ENCODE measurements at places on chromosomes 3 and 15.

DNA sequence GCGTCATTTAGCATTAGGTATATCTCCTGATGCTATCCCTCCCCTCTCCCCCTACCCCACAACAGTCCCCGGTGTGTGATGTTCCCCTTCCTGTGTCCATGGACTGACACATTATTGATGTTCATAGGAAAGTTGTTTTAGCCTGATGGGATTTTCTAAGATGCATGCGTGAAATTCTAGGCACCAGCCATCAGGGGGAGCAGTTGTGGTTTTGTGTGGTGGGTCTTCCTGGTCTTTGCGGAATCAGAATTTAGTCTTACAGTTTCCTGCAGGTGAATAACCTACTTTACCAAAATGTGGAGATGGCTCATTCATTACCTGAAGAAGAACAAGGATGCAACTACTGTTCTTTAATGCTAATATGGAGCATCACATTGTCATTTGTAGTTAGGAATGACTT is 455.0 kb upstream of the THBS1 start:
- DNase-seq = no peak

DNA sequence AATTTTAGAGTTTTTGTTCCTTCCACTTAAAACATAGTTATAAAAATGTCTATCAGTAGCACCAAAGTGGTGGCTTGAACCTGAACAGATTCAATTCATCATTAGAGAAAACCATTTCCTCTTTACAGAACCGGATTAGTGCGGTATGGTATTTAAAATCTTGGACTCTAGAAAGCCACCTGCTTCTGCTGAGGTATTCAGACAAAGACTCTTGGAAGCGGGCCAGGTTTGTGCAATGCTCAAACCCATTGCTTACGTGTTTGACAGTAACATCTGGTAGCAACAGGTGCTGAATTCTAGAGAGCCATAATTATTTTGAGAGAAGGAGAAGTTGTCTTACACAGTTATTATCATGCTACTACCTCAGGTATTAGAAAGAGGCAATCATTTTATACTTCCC is 290.5 kb downstream of the NAALADL2 start:
- no peak for DNase-seq

DNA sequence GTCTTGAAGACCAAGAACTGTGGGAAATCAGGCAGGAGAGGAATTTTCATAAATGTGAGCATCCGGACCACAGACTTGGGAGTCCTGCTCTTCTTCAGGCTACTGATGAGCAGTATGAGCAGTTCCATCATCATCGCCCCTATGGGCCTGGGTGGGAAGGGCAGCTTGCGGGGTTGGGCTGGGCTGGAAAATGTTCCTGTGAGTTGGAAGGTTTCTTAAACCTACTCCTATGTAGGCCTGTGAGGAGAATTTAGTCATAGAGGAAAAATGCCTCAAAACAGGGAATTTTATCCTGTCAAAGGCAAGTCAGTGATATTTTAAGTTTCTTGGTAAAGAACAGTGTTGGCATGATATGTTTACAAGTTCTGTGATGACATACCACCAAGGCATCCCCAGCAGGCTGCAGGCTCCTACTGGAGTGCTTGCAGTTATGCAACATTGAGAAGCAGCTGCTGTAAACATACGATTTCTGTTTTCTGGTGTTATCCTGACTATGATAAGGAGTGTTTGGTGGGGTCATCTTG is 10.3 kb downstream of the MASP1 start:
- DNase-seq = no peak

- DNase-seq = no peak
Observed at GRCh38 chr15:63065262-63066221, 23.0 kb downstream of the TPM1 start.

- no peak for DNase-seq
Observed at GRCh38 chr3:20108869-20109268, 68.6 kb downstream of the KAT2B start.

DNA sequence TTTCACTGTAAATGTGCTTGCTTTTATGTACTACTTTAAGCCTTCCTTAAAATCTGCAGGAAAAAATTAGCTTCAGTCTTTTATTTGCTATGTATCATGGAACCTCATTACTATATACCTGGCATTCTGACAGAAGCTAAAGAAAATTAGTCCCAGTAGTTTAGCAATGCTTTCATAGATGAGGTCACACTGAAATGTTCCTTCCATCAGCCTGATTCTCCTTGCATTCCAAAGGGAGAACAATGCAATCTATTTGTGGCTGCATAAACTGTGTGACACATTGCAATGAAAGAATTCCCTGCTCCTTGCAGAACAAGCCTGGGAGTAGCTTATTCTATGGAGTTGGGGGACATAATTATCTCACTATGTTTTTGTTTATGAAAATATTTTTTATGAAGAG is 691.5 kb upstream of the ARPP21 start:
- no peak for DNase-seq
